Motor neuron (in vitro differentiated cells): ENCODE measurements at places on chromosomes 5 and 9.

DNA sequence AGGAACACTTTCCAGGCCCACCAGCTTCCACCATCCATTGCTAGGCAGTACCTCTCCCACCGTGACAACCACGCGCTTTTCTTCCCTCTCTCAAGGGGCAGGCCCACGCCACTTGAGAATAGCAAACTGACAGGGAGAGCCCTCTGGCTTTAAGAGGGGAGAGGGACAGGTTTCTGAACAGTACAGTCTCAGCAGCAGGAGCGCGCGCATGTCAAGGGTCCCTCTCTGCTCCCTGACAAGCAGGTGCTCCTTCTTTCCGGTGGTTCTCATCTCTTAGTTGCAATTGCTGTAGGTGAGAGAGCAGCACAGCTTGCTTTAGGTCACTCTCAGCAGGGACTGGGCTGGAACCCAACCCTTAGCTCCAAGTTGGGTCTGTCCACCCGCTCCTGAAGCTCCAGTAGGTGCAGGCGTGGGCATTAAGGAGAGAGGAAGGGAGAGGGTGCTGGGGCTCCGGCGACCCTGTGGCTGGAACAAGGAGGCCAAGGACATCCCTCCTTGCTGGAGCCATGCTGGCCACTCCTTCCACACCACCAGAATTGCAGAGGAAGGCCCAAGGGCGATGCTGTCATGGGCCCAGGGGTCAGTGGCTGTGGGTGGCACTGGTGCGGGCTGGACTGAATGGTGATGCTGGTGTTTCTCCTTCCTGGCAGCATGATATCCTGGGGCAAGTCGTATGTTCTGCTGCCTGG is 9.0 kb upstream of the PHF2 start:
- peak; percentile 23 for ATAC-seq

DNA sequence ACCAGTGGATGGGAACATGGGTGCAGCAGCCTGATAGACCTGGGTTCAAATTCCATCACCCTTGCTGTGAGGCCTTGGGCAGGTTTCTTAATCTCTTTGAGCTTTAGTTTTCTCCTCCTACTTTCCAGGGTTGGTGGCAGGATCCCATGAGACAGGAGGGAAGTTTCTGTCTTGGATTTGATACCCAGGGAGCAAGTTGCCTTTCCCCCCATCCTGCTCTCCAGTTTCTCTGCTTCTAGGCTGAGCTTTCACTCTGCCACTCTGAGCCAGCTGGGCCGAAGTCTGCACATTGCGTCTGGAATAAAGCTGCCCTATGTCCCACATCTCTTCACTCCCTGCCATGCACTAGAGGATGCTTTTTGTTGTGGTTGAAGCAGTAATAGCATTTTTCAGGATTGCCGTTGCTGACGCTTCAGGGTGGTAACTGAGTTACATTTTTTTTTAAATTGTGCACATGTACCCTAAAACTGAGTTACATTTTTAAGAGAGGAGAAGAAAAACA is 40.5 kb upstream of the ANGPTL2 start:
- no peak for ATAC-seq

- peak; percentile 42 for ATAC-seq
These were observed 11.3 kb upstream of the GRHPR start for GRCh38 chr9:37410969-37411785.

GRCh38 chr9:73738741-73739530 is 587.3 kb downstream of the ANXA1 start:
- ATAC-seq = no peak

DNA sequence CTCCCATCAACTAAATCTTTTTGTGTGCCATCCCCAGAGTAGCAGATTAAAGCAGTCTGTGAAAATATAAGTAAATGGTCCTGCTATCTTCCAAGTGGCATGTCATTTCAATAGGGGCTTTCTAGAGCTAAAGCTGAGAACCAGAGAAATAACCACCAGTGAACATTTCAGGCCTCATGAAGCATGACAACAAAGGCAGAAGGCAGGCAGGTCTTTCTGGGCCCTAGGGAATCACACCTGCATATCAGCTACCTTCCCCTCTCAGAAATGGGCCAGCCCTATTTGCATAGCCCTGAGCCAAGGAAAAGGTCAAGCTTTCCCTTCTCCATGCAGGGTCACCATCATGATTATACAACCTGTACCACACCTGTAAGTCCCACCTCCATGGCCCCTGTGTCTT is 205.3 kb downstream of the DEPDC1B start:
- ATAC-seq = no peak

GRCh38 chr9:13718539-13718938 is 439.0 kb upstream of the MPDZ start:
- ATAC-seq = no peak

DNA sequence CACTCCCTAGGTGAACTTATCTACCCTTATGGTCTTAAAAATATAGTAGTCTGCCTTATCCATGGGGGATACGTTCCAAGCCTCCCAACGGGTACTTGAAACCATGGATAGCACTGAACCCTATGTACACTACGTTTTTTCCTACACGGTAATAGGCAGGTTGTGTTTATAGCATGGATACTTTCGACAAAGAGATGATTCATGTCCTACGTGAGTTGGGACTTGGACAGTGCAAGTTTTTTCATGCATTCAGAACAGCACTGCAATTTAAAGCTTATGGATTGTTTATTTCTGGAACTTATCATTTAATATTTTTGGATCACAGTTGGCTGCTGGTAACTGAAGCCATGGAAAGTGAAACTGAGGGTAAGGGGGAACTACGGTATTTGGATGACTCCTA is 88.1 kb downstream of the CNTLN start:
- no peak for ATAC-seq

DNA sequence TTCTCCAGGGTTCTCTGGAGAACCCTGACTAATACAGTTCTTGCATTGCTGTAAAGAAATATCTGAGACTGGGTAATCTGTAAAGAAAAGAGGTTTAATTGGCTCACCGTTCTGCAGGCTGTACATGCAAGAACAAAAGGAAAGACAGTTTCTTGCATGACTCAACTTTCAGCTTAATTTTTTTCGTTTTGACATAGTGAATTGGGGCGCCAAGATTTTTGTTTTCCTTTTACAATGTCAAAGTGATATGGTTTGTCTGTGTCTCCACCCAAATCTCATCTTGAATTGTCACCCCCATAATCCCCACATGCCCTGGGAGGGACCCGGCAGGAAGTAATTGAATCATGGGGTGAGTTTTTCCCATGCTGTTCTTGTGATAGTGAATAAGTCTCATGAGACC is 11.8 kb upstream of the CRHBP start:
- no peak for ATAC-seq

GRCh38 chr5:74865804-74866595 is at the start of gene FAM169A:
Gene FAM169A, minus strand, starts transcription at chr5:74866387. Its CDS starts 24,711 bp downstream, at chr5:74841676.
- ATAC-seq = peak; percentile 89

DNA sequence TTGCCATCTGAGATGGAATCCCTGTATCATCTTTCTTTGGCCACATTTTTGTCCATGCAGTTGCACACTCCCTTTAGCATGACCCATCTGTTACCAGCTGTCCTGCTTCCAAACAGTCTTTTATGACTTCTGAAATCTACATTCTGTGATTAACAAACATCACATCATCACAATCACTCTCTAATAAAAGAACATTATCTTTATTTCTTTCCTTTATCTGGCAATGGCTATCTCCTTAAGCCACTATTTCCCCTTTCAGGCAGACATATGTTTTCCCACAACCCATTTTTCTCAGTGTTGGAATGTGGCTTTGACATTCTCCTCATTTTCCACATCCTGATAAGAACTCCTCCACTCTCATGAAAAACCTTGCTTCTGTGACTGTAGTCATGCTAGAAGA is 141.0 kb downstream of the ST8SIA4 start:
- ATAC-seq = no peak

- ATAC-seq = peak; percentile 74
These were observed 14.4 kb upstream of the SCGB3A1 start for GRCh38 chr5:180605554-180606214.

- no peak for ATAC-seq
These were observed 31.6 kb downstream of the LMNB1 start for GRCh38 chr5:126808521-126808988.

- no peak for ATAC-seq
These were observed 353.5 kb downstream of the ADAMTS6 start for GRCh38 chr5:65128226-65128625.

DNA sequence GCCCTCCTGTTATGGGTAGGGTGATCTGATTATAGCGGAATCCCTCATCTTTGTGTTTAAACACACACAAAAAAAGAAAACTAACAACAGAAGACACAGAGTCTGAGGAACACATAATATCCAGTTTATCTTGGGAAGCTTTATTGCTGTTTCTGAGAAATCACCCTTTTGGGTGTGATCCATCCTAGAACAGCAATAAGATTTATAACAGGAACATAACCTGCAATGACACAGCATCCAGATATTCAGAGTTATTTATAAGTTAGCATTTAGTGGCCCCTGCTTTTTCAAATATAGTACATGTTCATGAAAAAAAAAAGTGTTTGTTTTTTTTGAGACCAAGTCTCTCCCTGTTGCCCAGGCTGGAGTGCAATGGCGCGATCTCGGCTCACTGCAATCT is 79.9 kb downstream of the RFK start:
- no peak for ATAC-seq

- no peak for ATAC-seq
These were observed 5.0 kb downstream of the GBGT1 start for GRCh38 chr9:133158695-133159094.

GRCh38 chr5:2300861-2301574 is 418.3 kb upstream of the IRX4 start:
- no peak for ATAC-seq
